ENCODE measurements at places on chromosomes 13 and 19. TPM values are rescaled to one million over a fixed set of nuclear protein-coding genes. Genes with fewer than 3 reads are reported as not detected.

ZNF525 gene
- total RNA-seq = 33.3 TPM

DNA sequence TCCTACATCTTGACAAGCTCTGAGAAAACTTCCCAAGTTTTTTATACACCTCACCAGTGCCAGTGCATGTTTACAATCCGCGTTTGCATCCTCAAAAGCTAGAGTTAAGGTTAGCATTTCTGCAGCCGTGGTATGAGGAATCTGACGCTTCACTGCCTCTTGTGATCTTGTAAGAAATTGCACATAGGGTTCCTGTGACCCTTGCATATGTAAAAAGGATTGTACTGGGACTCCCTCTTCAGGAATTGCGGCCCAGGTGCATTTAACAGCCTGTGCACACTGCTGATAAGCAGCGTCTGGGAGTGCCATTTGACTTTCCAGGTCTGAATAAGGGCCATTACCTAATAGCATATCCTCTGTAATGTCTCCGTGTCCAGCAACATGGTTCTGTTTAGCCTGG lies 15.3 kb downstream of the FPR3 start:
- H3K4me1 ChIP-seq = peaks cover 7% of the 10 kb centered on the region
- H3K36me3 ChIP-seq = no peaks in the 10 kb centered on the region
- no peak overlapping the region for H3K4me3 ChIP-seq
- DNase-seq = no peak

- no peaks in the 10 kb centered on the region for H3K27me3 ChIP-seq
- no peaks in the 10 kb centered on the region for H3K36me3 ChIP-seq
- no peak overlapping the region for H3K27ac ChIP-seq
- H3K4me1 ChIP-seq = no peaks in the 10 kb centered on the region
- DNase-seq = no peak
Measured at GRCh38 chr13:58843567-58843966, 1212.0 kb downstream of the PCDH17 start.

KMT2B gene
- total RNA-seq = 92.4 TPM

IGFL2 gene
- not detected for total RNA-seq

DNA sequence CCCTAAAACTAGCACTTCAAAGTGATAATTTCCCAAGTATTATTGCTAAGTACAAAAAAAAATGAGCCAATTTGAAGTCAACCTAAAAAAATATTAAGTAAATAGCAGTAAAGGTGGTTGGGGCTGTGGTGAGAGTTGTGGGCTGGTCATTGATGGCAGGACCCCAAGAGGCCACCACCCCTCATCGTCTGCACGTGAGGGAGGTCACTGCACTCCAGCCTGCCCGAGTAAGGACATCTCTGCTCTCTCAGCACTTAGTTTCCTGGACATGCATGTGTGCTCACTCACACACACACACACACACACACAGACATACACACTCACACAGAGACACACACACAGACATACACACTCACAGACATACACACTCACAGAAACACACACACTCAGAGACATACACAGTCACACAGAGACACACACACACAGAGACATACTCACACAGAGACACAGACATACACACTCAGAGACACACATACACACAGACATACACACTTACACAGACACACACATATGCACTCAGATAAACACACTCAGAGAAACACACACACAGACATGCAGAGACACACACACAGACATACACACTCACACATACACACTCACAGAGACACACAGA lies 127.2 kb upstream of the SOX1 start:
- no peak overlapping the region for H3K27ac ChIP-seq
- no peaks in the 10 kb centered on the region for H3K36me3 ChIP-seq
- DNase-seq = no peak

TMPRSS9 gene
- total RNA-seq = not detected
